ENCODE measurements at places on chromosomes 2 and 18. TPM values are rescaled to one million over a fixed set of nuclear protein-coding genes. Genes with fewer than 3 reads are reported as not detected.

GRCh38 chr2:217291259-217291658 lies 431.4 kb upstream of the TNP1 start:
- H3K4me3 ChIP-seq, result no peak overlapping the region
- H3K27me3 ChIP-seq, result no peaks in the 10 kb centered on the region
- peaks cover 53% of the 10 kb centered on the region for H3K4me1 ChIP-seq
- no peak overlapping the region for H3K27ac ChIP-seq
- DNase-seq, result no peak

DNA sequence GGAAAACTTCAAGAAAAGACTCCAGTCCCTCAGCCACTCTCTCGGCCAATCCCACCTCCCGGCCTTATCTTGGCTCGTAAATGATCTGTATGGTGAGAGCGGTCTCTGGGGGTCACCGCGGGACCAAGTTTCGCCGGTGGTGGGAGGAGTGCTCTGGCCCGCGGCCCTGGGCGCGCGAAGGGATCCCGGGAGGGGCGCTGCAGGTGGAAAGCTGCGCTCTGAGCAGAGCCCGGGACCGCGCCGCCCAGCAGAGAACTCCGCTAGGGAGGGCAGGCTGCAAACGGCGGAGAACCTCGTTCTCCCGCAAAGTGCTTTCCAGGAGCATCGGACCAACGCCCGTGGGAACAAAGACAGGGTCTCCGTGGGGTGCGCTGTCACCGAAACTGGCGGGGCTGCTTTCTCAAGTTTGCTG lies 622 bp downstream of the LRP2 start:
- peaks cover 38% of the 10 kb centered on the region for H3K4me1 ChIP-seq
- no peak for DNase-seq
- no peak overlapping the region for H3K27ac ChIP-seq
- H3K36me3 ChIP-seq, result no peaks in the 10 kb centered on the region

DNA sequence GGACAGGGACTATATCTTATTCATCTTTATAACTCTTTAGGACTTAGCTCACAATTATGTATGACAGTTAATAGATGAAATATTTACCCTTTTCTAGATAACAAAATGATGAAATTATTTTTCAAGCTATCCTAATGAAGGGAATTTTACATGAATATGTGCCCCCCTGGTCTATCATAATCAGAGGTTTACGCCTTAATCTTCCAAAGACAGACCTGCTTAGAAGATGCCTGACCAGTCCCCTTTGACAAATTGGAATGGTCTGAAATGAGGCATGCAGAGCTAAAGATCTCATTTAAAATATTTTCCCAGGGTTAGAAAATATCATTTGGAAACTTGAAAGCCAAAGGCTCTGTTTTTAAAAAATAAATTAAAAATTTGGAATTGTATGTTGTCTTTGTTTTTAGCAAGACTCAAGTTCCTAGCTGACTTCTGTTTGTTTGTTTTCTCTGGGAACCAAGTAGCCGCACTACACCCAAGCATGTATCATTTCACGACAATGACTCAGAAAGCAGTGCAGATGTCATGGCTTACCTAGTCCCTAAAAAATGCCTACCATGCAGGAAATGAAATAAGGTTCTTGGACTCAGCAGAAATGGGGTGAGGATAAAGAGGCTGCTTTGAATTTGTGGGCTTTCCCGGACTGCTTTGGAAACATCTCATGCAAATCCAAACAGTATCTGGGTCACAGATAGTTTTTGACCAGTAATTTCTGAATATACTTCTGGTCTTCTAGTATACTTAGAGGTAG lies 162.1 kb downstream of the ZEB2 start:
- no peaks in the 10 kb centered on the region for H3K27me3 ChIP-seq
- H3K4me1 ChIP-seq, result peaks cover 57% of the 10 kb centered on the region
- H3K36me3 ChIP-seq, result no peaks in the 10 kb centered on the region
- peak overlapping the region; percentile 73 for H3K4me3 ChIP-seq
- peak; percentile 98 for DNase-seq
- peak overlapping the region; percentile 98 for H3K27ac ChIP-seq

SP140 gene
- 1.0 TPM for total RNA-seq

GRCh38 chr2:69149631-69150215 lies 136.7 kb downstream of the ANTXR1 start:
- no peaks in the 10 kb centered on the region for H3K27me3 ChIP-seq
- H3K36me3 ChIP-seq, result peaks cover 37% of the 10 kb centered on the region
- no peak overlapping the region for H3K4me3 ChIP-seq
- DNase-seq, result no peak
- H3K27ac ChIP-seq, result no peak overlapping the region

DNA sequence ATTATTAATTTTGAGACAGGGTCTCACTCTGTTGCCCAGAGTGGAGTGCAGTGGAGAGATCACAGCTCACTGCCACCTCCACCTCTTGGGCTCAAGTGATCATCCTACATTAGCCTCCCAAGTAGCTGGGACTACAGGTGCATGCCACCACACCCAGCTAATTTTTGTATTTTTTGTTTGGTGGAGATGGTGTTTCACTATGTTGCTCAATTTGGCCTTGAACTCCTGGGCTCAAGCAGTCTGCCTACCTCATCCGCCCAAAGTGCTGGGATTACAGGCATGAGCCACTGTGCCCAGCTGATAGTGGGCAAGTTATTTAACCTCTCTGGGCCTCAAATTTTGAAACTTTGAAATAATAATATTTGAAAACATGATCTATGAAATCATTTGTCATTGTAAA lies 26.5 kb downstream of the DCAF17 start:
- H3K4me3 ChIP-seq, result no peak overlapping the region
- no peaks in the 10 kb centered on the region for H3K27me3 ChIP-seq
- H3K27ac ChIP-seq, result no peak overlapping the region

DNA sequence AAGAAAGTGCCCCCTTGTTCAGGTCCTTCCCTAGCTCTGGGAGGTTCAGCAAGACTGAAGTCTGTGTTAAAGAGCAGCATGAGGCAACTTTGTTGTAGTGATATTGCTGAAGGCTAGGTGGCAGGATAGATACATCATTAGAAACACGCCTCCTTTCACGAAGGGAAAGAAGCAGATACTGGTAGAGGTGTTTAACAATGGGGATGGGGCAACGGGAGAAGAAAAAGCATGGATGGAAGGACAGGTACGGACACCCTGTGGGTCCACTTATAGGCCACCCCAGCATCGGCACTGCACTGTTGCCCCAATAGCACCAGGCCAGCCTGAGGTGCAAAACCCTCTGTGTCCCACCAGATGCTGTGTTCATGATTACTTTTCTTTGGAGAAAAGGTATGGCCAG lies 3.5 kb upstream of the IGFBP5 start:
- H3K27me3 ChIP-seq, result peaks cover 10% of the 10 kb centered on the region
- no peak overlapping the region for H3K4me3 ChIP-seq
- DNase-seq, result peak; percentile 67
- H3K4me1 ChIP-seq, result peaks cover 28% of the 10 kb centered on the region
- no peak overlapping the region for H3K27ac ChIP-seq

GAL3ST2 gene
- total RNA-seq, result 0.23 TPM

GRCh38 chr2:5285872-5286769 lies 406.1 kb upstream of the SOX11 start:
- no peak overlapping the region for H3K4me3 ChIP-seq
- H3K36me3 ChIP-seq, result 0 out of 2 replicates have a peak, but pooled peaks cover 5% of the 10 kb centered on the region
- no peak for DNase-seq
- H3K27ac ChIP-seq, result no peak overlapping the region

GRCh38 chr2:241112046-241112445 lies 10.0 kb upstream of the MTERF4 start:
- H3K27me3 ChIP-seq, result no peaks in the 10 kb centered on the region
- no peak overlapping the region for H3K4me3 ChIP-seq
- peaks cover 4% of the 10 kb centered on the region for H3K36me3 ChIP-seq

DNA sequence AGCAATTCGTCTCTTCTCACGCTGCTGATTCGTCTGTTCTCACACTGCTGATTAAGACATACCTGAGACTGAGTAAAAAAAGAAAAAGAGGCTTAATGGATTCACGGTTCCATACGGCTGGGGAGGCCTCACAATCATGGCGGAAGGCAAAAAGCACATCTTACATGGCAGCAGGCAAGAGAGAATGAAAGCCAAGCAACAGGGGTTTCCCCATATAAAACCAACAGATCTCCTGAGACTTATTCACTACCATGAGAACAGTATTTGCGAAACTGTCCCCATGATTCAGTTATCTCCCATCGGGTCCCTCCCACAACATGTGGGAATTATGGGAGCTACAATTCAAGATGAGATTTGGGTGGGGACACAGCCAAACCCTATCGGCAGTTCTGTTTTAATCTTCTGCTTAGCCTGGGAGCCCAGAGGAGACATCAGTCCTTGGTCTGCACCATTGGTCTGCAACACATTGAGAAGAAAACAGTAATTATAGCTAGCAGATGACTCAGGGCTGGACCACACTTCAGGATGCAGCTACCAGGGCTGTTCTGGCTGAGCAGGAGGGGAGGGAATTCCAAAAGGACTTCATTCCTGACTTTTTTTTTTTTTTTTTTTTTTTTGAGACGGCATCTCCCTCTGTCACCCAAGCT lies 69.4 kb downstream of the CABLES1 start:
- no peak for DNase-seq
- peaks cover 27% of the 10 kb centered on the region for H3K4me1 ChIP-seq
- H3K4me3 ChIP-seq, result no peak overlapping the region
- H3K36me3 ChIP-seq, result peaks cover 24% of the 10 kb centered on the region
- no peak overlapping the region for H3K27ac ChIP-seq

- H3K36me3 ChIP-seq, result no peaks in the 10 kb centered on the region
- no peak for DNase-seq
- peaks cover 17% of the 10 kb centered on the region for H3K4me1 ChIP-seq
- peaks cover 69% of the 10 kb centered on the region for H3K27me3 ChIP-seq
Measured at GRCh38 chr2:152050915-152051314, 47.9 kb downstream of the CACNB4 start.

DNA sequence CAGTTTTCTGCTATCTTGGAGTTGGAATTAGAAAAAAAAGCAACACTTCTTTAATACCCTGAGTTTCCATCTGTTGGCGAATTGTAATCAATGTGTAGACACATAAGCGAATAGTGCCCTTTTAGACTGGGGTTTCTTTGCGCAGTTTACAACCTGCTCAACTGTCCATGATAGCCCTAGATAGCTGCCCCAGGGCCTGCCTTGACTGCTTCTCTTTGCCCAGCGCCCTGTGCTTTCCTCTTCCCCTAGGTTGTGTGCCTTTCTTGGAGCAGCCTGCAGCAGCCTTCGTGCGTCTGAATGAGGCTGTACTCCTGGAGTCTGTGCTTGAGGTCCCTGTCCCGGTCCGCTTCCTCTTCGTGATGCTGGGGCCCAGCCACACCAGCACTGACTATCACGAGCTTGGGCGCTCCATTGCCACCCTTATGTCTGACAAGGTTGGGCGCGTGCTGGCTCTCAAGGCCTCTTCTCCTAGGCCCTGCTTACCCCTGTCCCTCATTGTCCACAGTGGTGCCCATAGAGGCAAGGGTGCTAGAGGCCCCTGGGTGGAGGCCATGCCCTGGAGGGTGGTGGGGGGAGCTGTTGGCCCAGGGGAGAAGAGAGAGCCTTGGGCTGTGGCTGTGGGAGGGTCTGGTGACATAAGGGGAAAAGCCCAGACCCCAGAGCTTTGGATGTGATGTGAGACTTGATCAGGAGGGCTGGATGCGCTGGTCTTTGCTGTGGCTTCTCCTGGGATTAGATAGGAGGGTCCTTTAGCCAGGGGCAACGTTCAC lies 6.9 kb downstream of the SLC4A3 start:
- no peak overlapping the region for H3K4me3 ChIP-seq
- H3K36me3 ChIP-seq, result no peaks in the 10 kb centered on the region
- H3K4me1 ChIP-seq, result peaks cover 15% of the 10 kb centered on the region
- H3K27ac ChIP-seq, result no peak overlapping the region
- peaks cover 7% of the 10 kb centered on the region for H3K27me3 ChIP-seq

GRCh38 chr2:137049518-137049917 lies 284.2 kb downstream of the THSD7B start:
- no peaks in the 10 kb centered on the region for H3K4me1 ChIP-seq
- peaks cover 2% of the 10 kb centered on the region for H3K27me3 ChIP-seq
- H3K4me3 ChIP-seq, result no peak overlapping the region
- H3K36me3 ChIP-seq, result no peaks in the 10 kb centered on the region
- no peak overlapping the region for H3K27ac ChIP-seq

DNA sequence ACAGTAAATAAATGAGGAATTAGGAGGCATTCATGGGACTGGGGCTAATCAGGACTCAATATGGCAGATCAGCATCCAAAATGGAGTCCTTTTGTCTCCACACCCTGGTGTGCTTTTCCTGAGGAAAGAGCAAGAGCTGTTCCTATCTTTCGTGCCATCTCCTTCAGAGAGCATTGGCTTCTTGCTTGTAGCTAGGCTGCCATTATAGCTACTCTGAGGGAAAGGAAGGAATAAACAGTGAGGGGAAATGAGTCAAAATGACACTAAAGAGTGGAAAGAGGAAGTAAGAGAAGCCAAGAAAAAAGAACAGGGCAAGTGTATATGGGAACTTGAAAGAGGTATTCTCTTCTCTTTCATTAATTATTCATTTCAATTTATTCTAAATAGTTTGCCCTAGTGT lies 8.4 kb upstream of the NMI start:
- H3K36me3 ChIP-seq, result peaks cover 5% of the 10 kb centered on the region
- H3K4me3 ChIP-seq, result no peak overlapping the region
- no peak overlapping the region for H3K27ac ChIP-seq
- DNase-seq, result no peak
- no peaks in the 10 kb centered on the region for H3K27me3 ChIP-seq

SLC4A3 gene
- total RNA-seq, result 9.5 TPM

POTEC gene
- total RNA-seq, result not detected

- H3K27ac ChIP-seq, result no peak overlapping the region
- DNase-seq, result no peak
- no peaks in the 10 kb centered on the region for H3K36me3 ChIP-seq
- H3K4me3 ChIP-seq, result no peak overlapping the region
- no peaks in the 10 kb centered on the region for H3K27me3 ChIP-seq
Measured at GRCh38 chr18:62152844-62153243, 34.0 kb downstream of the PIGN start.
